ENCODE measurements at places on chromosomes 5 and 9. TPM values are rescaled to one million over a fixed set of nuclear protein-coding genes. Genes with fewer than 3 reads are reported as not detected.

GPBP1 gene
- total RNA-seq, result 68.4 TPM

DRD1 gene
- total RNA-seq, result not detected

GRCh38 chr5:84859056-84859455 lies 474.4 kb upstream of the EDIL3 start:
- DNase-seq, result no peak

DNA sequence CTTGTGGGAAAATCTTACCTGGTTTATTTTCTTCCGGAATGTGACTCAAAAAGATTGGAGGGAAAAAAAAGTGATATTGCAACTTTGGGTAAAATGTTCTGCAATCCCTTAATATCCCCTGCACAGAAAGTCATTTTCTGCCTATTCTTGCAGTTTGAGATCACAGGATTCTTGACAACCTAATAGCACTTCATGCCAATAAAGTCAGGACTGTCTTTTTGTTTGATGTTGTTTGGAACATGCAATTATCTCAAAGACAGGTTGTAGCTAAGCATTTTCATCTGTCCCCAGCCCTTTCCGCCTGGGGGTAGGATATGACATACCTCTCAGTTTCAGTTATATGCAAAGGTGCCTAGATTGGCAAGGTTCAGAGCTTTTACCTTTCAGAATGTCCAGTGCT lies 63.9 kb downstream of the ALDH1A1 start:
- DNase-seq, result no peak

SHOC1 gene
- total RNA-seq, result not detected

DNA sequence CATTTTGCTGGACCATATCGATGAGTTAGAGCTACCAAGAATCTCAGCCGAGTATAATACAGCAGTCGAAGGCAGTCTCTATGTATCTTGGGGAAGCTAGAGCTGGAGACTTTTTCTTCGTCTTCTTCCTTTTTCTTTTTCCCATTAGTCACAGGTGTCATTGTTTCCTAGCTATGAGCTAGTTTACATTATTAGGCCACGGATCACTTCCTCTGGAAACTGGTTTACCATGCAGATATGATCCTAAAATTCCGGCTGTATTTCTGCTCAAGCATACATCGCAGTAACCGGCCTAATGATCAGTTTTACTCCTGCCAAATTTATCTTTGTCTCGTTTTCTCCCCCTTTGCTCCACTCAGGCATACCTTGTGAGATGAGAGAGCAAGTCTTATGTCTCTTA lies 312.8 kb downstream of the ARHGAP26 start:
- no peak for DNase-seq

GRCh38 chr5:100965291-100965690 lies 62.2 kb upstream of the ST8SIA4 start:
- no peak for DNase-seq

- no peak for DNase-seq
These were observed 139.0 kb downstream of the OLFM1 start for GRCh38 chr9:135226369-135227050.

- DNase-seq, result no peak
These were observed 146.6 kb upstream of the SLC24A2 start for GRCh38 chr9:19935422-19935821.
